ENCODE measurements at places on chromosomes 4 and X.

- no peak for DNase-seq
Measured at GRCh38 chr4:124061413-124061812, 651.1 kb downstream of the ANKRD50 start.

GRCh38 chr4:170325599-170325998 is 235.8 kb upstream of the AADAT start:
- no peak for DNase-seq

GRCh38 chr4:88802138-88802537 is 104.5 kb upstream of the NAP1L5 start:
- no peak for DNase-seq

GRCh38 chrX:47420962-47421361 is 50.6 kb downstream of the ZNF157 start:
- DNase-seq, result no peak

- no peak for DNase-seq
Measured at GRCh38 chrX:147803948-147804347, 107.8 kb upstream of the FMR1 start.

- DNase-seq, result no peak
Measured at GRCh38 chr4:147651563-147651962, 32.4 kb downstream of the PRMT9 start.

DNA sequence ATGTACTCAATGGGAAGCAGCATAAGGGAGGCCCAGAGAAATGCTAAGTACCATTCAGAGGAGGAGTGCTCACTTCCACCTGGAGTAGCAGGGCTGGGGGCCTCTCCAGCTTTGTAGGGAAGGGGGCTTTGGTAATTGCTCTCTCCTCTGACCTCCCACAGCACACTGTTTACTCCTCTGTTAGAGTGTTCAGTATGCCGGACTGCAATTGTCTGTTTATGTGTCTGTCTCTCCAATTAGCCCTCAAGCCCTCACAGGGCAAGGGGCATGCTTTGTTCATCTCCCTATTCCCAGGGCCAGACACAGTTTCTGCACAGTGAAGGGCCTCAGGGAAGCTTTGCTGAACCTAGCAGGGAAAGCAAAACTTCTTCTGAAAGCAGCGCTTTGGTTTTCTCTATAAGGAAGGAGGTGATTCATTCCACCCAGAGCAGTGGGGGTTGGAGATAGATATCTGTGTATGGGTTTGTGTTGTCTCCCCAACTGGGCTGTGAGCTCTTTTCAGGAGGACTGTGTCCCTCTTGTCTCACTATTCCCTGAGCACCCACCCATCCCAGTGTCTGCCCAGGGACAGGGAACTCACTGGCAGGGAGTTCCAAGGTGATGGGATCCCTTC is 50.0 kb upstream of the VMA21 start:
- no peak for DNase-seq

GRCh38 chr4:47065051-47065481 is 33.7 kb downstream of the GABRB1 start:
- DNase-seq, result no peak

- no peak for DNase-seq
Measured at GRCh38 chr4:92307181-92307580, 3.4 kb downstream of the GRID2 start.
